Activated CD8-positive, alpha-beta T cell treated with anti-CD3 and anti-CD28 coated beads, Interleukin-2, amount 10 ng/mL, durations not matched to agents 7 days and 5 days (primary cell): ENCODE measurements at places on chromosomes 7 and 10.

DNA sequence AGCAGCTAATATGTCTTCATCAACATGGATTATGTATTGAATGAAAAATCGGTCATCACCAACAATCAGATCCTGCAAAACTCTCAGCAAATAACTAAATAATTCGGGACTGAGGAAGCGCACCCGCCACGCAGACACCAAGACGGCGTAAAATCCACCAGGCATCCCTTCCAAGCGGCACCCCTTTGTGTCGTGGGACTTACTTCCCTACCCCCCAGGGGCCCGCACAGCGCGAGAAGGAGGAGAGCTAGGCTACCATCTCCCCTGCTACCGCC is 721 bp downstream of the ARL3 start:
- DNase-seq: no peak

DNA sequence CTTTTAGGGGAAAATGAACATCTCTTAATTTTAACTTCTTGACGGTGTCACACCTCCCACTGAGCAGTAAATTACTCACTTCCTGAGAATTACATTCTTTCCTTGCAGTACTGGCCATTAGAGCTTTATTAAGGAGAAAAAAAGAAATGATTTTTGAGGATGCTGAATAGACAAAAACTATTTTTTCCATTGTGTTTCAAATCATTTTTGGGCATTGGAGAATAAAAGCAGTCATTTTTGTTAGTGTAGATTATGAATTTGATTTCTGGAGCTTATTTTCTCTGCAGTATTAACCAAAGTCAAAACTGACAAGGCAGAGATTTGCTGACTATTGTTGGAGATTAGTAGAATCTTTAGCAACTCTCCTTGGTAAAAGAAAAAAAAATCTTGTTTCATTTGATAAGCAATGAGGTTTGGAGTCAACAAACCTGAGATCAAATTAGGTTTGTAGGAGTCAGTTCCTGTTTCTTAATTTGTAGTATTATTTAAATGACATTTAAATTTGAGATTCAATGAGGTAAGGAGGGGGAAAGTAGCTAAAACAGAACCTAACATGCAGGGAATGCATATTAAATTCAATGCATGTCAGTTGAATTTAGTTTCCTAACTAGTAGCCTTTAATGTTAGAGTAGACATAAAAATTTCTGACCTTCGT is 70.6 kb downstream of the AP3M1 start:
- DNase-seq: no peak

- no peak for DNase-seq
These were observed 35.7 kb downstream of the ZCCHC24 start for GRCh38 chr10:79409726-79410085.

DNA sequence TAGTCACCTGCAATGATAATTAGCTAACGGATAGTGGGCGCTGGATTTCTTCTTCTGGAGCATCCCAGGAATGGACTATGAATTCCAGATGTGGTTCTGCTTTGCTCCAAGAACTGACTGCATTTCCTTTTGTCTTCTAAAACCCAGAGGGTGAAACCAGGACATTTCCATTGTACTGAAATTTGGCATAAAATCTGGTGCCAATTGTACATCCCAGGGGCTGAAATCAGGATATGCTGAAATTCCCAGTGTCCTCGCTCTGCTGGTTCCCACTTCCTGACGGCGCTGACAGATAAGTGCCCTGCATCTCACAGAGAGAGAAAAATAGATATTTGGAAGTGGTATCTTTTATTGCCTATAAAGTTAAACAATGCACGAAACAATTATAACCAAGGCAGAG is 31.9 kb downstream of the RBM20 start:
- DNase-seq: no peak

DNA sequence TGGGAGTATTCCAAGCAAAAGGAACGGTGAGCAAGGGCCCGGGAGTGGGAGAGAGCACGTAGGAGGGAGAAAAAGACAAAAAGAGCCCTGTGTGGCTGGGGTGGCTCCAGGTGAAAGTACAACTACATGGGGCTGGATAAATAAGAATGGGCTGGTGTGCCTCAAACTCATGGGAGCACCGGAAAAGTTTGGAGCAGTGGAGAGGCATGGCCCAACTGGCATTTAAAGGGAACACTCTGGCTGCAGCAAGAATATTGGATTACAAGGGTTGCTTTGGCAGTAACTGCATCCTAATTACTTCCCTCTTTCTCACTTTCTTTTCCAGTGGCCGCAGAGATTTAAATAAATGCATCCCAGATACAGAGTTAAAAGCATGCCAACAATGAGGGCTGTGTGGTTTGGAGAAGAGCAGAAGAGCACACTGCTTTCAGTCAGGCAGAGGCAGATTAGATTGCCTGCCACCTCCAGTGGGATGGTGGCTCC is 39.1 kb upstream of the HERPUD2 start:
- DNase-seq: no peak

DNA sequence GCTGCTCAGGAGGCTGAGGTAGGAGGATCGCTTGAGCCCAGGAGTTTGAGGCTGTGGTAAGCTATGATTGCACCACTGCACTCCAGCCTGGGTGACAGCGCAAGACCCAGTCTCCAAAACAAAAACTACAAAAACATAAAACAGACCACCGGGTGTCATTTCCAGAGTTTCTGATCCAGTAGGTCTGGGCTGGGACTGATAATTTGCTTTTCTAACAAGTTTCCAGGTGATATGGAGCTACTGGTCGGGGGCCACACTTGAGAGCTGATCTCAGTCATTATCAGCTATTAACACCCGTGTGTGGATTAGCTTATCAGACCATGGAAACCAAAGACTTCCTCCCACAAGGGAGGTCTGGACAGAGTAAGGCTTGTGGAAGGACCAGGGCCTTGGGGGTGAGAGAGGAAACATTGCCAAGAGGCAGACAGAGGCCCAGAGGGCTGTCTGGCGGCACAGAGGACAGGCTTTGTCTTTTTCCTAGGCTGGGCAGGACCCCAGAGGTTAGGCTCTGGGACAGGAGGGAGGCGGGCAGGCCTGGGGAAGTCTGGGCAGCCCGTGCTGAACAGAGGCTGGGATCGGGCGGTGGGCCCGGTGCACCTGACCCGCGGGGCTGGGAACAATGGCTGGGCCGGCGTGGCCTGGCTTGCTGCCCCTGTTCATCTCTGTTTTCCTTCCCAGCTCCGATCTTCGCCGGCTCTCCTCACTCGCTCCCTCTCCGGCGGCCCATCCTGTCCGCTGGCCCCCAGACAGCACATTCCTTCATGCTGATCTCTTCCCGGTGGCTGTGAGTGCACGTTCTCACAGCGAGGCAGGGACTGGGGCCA is 25.2 kb downstream of the TMEM270 start:
- no peak for DNase-seq

- no peak for DNase-seq
These were observed 349.6 kb downstream of the TFEC start for GRCh38 chr7:115680921-115681320.

- DNase-seq: no peak
These were observed 148.3 kb downstream of the CTTNBP2 start for GRCh38 chr7:117724898-117725297.

- no peak for DNase-seq
These were observed 50.1 kb downstream of the PLEKHA8 start for GRCh38 chr7:30078280-30078679.

GRCh38 chr7:150502519-150502918 is 12.2 kb upstream of the GIMAP7 start:
- DNase-seq: peak; percentile 77

- DNase-seq: no peak
These were observed 24.6 kb downstream of the DLD start for GRCh38 chr7:107915541-107915940.

DNA sequence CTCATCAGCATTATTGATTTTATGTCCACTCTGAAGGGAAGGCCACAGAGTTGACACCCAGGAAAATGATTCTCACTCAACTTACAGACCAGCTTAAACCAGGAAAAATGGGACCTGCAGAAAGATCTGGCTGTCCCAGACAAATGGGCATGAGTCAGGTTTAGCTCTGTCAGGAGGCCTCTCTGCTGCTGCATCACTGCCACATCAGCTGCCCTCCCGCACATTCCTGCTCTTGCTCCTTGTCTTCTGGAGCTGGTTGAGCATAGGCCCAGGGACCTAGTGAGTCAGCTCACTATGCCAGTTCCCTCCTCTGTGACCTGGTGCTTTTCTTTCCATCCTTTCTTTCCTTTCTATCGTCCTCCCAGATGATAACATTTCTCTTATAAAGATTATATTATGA is 18.8 kb upstream of the SMNDC1 start:
- DNase-seq: no peak

- DNase-seq: no peak
These were observed 10.2 kb upstream of the MRPS24 start for GRCh38 chr7:43879477-43879876.

DNA sequence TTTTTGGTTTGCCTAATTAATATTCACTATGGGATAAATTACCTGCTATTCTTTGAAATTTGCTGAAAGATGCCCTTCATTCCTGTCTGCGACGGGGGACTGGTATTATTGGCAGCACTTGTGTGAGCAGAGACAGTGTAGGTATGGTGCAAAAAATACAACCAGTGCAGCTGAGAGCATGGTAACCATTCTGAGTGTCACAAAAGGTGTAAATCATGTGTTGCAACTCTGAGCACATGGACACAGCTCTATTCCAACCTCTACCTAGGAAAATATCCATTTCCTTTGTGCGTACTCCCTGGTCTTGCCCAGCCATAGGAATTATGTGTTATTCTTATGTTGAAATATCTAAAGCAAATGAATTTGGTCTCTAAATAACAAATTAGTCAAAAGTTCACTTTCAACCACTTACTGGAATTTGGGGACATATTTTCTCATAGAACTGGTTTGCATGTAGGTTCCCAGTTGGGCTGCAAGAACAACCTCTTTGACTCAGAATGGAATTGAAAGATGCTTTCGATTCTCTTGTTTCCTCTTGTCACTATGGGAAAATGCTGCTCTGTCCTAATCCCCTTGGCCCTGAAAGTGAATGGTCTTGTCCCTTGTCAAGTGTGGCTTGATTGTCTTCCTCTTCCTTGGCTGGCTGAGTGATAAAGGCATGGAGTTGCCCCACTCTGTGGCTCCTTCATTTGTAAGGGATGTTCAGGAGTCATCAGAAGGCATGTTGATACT is 57.0 kb downstream of the CELF2 start:
- DNase-seq: no peak

DNA sequence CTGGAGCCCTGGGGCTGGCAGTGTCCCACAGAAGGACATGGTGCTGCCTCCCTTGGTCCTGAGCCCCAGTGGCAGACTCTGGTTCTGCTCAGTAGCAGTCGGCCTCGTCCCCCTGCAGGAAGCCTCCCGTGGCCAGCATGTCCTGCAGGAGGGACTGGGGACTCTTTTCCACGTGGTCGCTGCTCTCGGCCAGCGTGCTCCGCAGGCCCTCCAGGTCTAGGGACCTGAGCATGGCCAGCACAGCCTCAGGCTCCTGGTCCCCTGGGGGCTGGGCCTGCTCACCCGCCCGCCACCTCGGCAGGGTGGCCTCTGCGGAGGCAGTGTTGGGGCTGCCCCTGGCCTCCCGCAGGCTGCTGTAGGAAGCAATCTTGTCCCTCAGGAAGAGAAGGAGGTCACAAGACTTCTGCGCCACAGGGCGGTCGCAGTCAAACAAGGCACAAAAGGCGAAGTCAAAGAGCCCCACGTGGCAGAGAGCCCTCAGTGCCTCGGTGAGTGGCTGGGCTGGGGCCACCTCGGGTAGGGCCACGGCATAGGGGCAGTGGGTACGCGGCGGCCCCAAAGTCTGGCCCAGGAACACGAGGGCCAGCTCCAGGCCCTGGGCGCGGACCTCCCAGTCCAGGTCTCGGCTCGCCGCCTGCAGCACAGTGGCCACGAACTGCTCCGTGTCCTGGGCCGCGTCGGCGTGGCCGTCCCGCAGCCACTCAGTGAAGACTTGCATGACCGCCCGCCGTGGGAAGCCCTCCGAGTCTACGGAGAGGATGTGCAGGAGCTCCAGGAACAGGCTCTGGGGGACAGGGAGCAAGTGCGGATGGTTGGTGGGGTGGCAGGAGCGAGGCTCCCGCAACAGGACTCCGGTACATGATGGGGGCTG is 17.1 kb downstream of the BRAT1 start:
- no peak for DNase-seq

DNA sequence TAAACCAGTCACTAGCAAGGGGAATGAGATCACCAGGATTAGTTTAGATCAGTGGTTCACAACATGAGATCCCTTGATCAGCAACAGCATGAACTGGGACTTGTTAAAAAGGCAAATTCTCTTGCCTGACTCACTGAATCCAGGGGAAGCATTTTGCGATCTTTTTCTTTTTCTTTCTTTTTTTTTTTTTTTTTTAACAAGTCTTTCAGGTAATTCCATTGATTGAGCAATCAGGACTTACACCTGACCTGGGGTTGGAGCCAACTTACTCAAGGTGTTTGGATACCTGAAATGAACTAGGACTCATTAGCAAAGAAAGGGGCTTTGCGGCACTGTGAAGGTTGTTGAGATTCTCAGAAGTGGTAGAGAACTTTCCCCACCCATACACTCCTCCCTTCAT is 47.1 kb upstream of the PRR15 start:
- no peak for DNase-seq

GRCh38 chr7:110841840-110842545 is 248.9 kb upstream of the LRRN3 start:
- DNase-seq: no peak

GRCh38 chr7:26653430-26654399 is 210.7 kb downstream of the SKAP2 start:
- no peak for DNase-seq

- peak; percentile 60 for DNase-seq
These were observed 711 bp downstream of the NAMPT start for GRCh38 chr7:106283831-106284713.

DNA sequence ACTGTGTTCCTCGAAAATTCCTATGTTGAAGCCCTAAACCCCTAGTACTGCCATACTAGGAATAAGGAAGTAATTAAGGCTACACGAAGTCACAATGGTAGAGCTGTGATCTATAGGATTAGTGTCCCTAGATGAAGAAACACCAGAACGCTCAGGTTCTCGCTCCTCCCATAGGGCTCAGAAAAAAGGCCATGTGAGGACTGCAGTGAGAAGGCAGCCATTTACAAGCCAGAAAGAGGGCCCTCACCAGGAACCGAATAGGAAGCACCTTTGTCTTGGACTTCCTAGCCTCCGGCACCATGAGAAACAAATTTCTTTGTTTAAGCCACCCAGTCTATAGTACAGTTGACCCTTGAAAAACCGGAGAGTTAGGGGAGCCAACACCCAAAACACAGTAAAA is 46.2 kb downstream of the CACUL1 start:
- DNase-seq: no peak

DNA sequence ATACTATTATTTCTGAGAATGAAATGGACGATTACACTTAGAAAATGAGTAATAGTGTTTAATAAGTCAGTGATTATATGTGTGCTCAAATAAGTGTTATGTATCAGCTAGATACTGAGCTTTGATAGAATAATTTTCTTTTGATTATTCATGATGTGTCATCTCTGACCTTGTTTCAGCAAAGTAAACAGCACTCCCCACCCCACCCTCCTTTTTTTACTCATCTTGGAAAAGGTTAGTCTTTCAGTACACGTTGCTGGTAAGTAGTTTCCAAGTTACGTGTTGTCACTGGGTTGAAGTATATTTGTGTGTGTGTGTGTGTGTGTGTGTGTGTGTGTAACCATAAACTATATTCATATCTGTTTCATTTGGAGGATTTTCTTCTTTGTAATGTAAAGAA is 84.1 kb downstream of the GNAI1 start:
- DNase-seq: no peak
